ENCODE measurements at places on chromosomes 7 and 10.
A peak's percentile ranks its signal among the peaks of the same experiment; 100 is the strongest.

DNA sequence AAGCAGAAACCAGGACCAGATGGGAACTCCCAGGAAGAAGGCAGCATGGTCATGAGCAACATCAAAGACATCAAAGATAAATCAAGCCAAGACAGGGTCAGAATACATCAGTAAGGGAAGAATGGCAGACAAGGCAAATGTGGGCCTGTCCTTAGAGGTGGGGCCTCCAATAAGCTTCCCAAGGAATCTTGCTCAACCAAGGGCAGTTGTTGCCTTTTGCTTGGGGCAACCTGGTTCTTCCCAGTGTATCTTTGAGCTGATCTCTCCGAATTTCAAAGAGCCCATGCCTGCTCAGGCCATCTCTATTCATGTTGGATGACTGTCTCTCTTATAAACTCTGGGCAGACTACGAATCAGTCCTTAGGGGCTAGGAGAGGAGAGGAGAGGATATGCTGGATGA is 68.4 kb upstream of the HABP2 start:
- DNase-seq = no peak

DNA sequence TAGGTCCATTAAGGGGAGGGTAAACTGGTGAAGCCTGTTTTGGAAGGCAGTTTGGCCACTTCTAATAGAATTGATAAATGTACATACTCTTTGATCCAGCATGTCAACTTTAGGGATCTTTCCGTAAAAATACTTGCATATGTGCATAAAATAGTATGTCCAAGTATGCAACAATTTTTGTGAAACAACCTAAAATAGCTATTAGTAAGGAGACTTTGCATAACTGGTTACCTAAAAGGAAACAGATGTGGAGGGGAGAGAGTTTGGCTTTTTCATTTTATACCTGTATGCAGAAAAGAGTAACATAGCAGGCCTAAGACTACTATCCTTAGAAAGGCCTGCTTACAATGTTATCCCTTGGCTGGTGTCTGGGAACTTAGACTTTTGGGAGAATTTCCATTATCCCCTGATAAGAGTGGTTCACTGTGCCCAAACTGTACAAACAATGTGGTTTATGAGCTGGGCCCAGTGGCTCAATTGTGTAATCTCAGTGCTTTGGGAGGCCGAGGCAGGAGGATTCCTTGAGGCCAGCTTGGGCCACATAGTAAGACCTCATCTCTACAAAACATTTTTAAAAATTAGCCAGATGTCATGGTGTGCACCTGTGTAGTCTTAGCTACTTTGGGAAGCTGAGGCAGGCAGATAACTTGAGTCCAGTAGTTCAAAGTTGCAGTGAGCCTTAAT is 21.3 kb downstream of the PTPN12 start:
- no peak for DNase-seq

- DNase-seq = no peak
Measured at GRCh38 chr7:5635461-5636445, 145.7 kb downstream of the RNF216 start.

- no peak for DNase-seq
Measured at GRCh38 chr7:77320137-77320536, 96.0 kb downstream of the GSAP start.

- DNase-seq = peak; percentile 54
Measured at GRCh38 chr10:13706604-13707003, 119.8 kb downstream of the PRPF18 start.

GRCh38 chr10:48589266-48589665 is 15.6 kb downstream of the ARHGAP22 start:
- DNase-seq = no peak

DNA sequence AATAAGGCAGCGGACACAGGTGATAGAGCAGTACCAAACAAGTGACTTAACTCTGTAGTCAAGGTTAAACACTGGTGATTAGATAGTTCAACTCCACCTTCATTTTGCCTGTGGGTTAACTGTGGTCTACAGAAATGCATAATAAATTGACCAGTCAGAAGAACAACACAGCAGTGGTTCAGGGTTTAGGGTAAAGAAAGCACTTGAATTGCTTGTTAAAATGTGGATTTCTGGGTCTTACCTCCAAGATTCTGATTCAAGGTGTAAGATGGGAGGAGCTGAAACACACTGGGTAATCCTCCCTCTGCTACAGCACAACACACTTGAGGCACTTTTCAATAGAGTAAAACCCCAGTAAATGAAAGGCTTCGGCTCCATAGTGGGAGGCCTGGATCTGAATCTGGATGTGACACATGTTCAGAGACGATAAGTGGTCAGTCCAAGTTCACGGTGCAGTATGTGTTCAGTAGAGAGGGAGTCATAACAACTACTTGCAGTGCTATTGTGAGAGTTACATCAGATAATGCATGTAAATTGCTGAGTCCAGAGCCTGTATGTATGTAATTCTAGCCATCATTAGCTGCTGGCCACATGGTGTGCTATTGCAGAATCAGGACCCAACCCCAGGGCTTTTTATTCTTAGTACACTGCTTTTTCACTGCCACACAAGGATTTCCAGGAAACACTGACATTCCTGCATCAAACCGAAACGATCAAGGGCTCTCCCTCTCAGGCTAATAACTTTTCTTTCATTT is 141.7 kb downstream of the SORCS1 start:
- no peak for DNase-seq

DNA sequence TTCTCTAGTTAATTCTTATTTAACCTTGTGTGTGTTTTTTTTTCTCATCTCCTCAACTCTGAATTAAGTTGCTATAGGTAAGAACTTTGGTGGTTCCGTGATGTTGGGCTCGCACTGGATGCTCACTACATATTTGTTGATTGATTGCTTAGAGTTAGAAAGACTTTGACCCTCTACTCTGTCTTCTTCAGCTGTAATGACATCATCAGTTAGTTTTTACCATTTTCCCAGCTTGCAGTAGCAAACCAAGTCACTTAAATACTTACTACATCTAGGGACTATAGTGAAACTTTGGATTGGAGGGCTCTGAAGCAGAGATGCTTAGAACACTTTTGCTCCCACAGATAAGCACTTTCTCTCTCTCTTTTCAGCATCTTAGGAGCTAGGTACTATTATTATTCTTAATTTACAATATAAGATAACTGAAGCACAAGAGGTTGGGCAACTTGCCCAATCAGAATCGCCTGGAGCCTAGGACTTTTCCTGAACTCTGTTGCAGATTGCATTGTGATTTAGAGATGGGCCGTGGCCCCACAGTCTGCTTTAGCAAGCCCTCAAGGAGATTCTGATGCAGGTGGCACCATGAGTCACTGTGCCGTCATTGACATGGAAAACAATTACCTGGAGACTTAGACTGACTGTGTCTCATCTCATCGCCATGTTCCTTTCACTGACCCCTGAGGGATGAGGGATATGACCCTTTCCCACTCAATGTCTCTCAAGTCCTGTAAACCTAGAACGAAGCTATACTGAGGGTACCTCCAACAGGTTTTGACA is 471.9 kb upstream of the PODXL start:
- no peak for DNase-seq

- DNase-seq = no peak
Measured at GRCh38 chr10:26291721-26292480, 75.3 kb downstream of the GAD2 start.

GRCh38 chr7:1447551-1448244 is 11.6 kb downstream of the MICALL2 start:
- no peak for DNase-seq

- no peak for DNase-seq
Measured at GRCh38 chr10:63437116-63437949, 28.4 kb downstream of the JMJD1C start.

GRCh38 chr10:35236739-35237138 is 99.6 kb upstream of the CCNY start:
- DNase-seq = no peak

DNA sequence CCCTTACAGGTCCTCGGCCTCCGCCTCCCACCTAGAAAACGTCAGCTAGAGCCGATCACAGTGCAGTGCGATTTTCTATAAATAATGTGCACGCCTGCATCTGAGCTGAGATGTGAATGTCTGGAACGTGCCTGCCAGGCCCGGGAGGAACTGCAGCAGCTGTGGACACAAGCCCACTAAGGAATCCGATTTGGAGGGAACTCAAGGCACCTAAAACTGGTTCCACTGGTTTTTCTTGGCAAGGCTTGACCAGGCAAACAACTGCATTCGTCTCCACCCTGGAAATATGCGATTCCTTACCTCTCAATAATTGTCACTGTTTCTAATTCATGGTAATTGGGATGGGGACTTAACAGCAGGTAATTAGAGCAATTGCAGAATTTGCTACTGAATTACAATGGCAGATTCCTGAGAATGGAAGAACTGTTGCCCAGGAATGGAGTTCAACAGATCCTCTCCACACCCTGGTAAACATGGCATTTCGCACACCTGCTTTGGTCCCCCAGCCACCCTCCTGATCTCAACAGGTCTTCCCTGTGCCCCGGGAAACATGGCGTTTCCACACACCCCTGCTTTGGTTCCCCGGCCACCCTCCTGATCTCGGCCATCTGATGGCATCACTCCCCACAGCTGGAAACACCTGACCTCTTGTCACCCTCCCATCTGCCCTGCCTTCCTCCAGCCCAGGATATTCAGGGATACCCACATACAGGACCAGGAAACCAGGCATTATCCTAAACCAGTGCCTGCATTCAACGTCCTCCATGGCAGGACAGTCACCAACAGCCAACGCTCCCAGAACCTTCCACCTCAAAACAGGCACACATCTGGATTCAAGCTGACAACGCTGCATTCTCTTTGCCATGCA is 76.0 kb downstream of the DIP2C start:
- DNase-seq = peak; percentile 99

GRCh38 chr10:129253161-129253864 is 213.7 kb upstream of the MGMT start:
- no peak for DNase-seq

DNA sequence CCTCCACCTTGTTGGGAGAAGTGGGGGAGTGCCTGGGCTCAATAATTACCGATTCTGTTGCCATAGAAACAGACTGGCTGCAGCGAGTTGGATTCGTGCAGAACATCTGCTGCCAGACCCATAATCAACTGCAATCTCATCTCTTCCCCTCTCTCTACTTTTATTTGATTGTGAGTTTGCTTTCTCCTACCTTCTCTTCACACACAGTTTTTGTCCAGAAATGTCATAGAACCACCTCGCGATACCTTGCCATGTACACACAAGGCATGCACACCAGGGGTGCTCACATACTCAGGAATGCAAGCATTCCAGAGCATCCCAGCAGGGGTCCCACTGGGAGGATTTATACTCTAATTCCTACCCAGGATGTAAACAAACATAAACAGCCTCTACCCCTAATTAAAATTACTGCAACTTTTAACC is 262.2 kb upstream of the AOAH start:
- no peak for DNase-seq

GRCh38 chr10:127976286-127976685 is 69.4 kb downstream of the PTPRE start:
- DNase-seq = no peak

DNA sequence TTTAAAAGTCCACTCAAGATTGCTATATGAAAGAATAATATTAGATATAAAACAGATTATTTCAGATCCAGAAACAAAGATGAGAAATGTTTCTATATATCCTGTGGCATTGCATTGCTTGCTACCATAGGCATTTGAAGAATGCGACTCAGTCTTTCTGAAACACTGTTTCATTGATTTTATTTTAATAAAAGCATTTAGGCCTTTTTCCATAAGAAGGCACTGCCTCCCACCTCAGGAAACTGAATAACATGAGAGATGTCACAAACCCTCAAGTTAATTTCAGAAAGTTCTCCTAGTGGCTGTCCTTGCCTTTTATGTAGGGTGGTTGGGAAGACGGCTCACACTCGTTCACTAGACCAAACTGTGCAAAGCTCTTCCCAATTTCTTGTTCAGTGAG is 23.3 kb downstream of the PRPS1L1 start:
- DNase-seq = no peak

DNA sequence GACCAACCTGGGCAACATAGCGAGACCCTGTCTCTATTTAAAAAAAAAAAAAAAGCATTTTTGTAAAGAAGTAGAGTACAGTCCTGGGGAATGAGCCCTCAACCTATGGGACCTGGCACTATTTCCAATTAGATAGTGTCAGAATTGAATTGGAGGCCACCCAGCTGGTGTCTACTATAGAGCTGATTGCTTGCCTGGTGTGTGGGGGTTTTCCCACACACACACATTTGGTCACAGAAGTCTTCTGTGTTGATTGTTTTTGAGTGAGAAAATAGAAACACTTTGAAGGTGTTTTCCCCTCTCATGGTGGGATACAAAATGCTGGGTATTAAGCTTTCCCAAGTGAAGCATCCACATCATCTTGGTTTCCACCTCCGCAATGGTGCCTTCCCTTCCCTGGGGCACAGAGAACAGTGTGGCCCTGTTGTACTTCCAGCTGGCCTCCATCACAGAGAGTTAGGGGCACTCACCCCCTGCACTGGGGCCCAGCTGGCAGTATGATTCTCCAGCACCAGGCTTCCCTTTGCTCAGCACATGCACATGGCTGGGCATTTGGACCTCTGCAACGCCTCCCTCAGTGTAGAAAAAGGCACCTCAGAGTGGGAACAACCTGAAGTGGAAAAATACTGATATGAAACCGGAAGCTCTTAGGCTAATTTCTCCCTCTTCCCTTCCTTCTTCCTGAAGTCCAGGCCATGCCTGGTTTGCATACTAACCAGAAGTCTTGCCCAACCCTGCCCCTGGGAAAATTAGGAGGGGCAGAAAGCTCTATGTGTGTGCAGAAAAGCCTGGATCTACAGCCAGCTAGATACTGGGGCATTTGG is 10.7 kb upstream of the NFKB2 start:
- DNase-seq = peak; percentile 47

DNA sequence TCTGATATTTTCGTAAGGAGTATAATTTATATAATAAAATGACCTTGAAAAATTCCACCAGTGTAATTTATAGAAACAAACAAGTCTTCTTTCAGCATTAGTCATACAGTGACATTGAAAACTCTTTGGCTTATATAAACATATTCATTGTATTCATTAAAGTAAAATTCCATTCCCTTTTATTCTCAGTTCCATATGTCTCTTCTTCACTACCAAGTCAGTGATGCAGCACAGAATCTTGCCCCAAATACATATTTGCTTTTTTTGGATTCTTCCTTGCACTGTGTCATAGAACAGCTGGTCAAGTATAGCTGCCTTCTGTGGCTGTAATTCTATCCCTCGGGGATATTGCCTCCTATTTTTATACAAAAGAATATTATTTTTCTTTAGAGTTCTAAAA is 884.5 kb upstream of the POT1 start:
- DNase-seq = no peak

GRCh38 chr7:40966693-40967092 is 736.2 kb downstream of the INHBA start:
- DNase-seq = no peak

DNA sequence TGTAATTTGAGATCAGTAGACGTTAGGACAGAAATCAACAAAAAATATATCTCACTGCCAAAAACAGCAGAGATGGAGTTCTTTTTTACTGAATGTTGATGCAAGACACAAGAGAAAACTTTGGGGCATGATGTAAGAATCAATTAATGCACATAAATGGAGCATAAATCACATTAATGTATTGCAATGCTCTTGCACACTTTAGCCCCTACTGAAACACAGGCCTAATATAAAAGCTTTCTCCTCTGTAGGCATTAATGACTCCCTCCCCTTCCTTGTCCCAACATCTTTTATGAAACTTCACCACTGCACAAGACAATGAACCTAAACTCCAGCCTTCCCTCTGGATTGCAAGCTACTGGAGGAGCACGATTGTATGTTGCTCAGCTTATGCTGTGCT is 58.8 kb downstream of the CACNA2D1 start:
- DNase-seq = no peak

All from T47D (cell line).